SJSA1 (cell line): ENCODE measurements at places on chromosomes 2 and 18. TPM values are rescaled to one million over a fixed set of nuclear protein-coding genes. Genes with fewer than 3 reads are reported as not detected.

- H3K27me3 ChIP-seq: no peaks in the 10 kb centered on the region
- no peaks in the 10 kb centered on the region for H3K36me3 ChIP-seq
- no peak for DNase-seq
- H3K4me3 ChIP-seq: no peak overlapping the region
- no peak overlapping the region for H3K27ac ChIP-seq
- H3K4me1 ChIP-seq: peaks cover 42% of the 10 kb centered on the region
Measured at GRCh38 chr2:173407646-173408045, 53.0 kb downstream of the CDCA7 start.

- no peak for DNase-seq
- H3K4me3 ChIP-seq: no peak overlapping the region
- peak overlapping the region; percentile 82 for H3K27ac ChIP-seq
- peaks cover 45% of the 10 kb centered on the region for H3K4me1 ChIP-seq
Measured at GRCh38 chr2:237316339-237316738, 97.6 kb downstream of the COL6A3 start.

DNA sequence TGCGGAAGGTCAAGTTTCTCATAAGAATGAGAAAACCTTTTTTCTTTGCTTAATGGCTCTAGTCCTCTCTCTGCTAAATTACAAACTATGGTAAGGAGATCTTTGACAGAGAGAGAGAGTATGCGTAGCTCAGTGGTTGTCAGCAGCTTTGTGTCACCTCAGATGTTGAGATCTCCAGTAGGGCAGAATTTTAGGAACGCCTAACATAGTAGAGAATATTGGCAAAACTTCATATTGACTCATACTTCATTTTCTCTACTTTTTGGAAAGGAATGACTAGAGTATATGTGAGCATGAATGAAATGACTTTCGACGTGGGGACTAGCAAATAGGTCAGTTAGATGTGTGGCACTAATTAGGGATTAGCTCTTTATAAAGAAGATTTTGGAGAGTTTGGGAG lies 64.0 kb downstream of the WDR7 start:
- no peaks in the 10 kb centered on the region for H3K36me3 ChIP-seq
- H3K4me3 ChIP-seq: no peak overlapping the region
- DNase-seq: no peak

DNA sequence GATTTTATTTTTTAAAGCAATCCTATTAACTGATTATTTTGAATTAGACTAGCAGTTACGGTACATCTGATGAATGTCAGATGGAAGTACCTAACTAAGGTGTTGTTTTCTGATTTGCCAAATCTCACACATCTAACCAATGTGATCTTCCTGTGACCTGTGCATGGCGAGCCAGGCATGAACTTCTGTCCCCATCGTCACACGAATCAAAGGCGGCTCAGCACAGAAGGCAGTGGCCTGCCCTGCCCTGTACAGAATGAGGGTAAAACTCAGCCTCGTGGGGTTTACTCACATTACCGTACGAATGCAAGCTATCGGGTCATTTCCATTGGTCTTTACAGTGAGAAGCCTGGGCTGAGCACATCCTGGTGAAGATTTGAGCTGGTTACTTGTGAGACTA lies 87.3 kb downstream of the WDSUB1 start:
- peaks cover 34% of the 10 kb centered on the region for H3K4me1 ChIP-seq
- DNase-seq: no peak
- no peak overlapping the region for H3K4me3 ChIP-seq

- H3K4me3 ChIP-seq: no peak overlapping the region
- no peak overlapping the region for H3K27ac ChIP-seq
- H3K36me3 ChIP-seq: peaks cover 26% of the 10 kb centered on the region
- no peak for DNase-seq
- no peaks in the 10 kb centered on the region for H3K4me1 ChIP-seq
Measured at GRCh38 chr2:238082827-238083226, 17.3 kb upstream of the ESPNL start.

DNA sequence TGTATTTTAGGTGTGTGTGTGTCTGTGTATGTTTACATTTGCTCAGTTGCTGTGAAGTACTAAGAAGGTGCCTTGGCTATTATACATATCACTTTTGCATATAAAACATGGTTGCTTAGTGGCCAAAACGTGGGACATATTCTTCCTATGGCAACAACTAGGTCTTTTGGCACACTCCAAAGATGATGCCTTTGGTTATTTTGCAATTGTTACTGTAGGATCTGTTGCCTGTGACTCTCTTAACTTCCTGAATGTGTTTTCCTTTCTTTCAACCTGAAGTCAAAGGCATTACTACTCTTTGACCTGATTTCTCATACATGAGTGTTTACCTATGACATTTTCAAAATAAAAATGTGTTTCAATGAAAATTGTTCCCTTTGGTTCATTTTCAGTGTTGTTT lies 160.5 kb downstream of the UBE2E3 start:
- H3K27me3 ChIP-seq: no peaks in the 10 kb centered on the region
- H3K4me3 ChIP-seq: no peak overlapping the region
- no peaks in the 10 kb centered on the region for H3K36me3 ChIP-seq
- DNase-seq: no peak

C2orf81 gene
- total RNA-seq: 0.34 and 1.3 TPM in 2 replicates

ZC3H6 gene
- 0.69 and 5.6 TPM in 2 replicates for total RNA-seq

SLC11A1 gene
- total RNA-seq: 0.05 TPM in 1 of 2 replicates, not detected in the other
